ENCODE measurements at places on chromosomes 5 and 9. TPM values are rescaled to one million over a fixed set of nuclear protein-coding genes. Genes with fewer than 3 reads are reported as not detected.
A peak's percentile ranks its signal among the peaks of the same experiment; 100 is the strongest.

The SNX2 gene
- polyA plus RNA-seq, result 44.8 TPM

The CCDC180 gene
- polyA plus RNA-seq, result 0.12 TPM

The TTC23L gene
- polyA plus RNA-seq, result not detected

The TAF11L11 gene
- not detected for polyA plus RNA-seq

The FGF10 gene
- not detected for polyA plus RNA-seq

The MVB12B gene
- 1.2 TPM for polyA plus RNA-seq

The RNF20 gene
- polyA plus RNA-seq, result 21.6 TPM

- no peak for DNase-seq
These were observed 65.5 kb upstream of the BARHL1 start for GRCh38 chr9:132516911-132517310.

DNA sequence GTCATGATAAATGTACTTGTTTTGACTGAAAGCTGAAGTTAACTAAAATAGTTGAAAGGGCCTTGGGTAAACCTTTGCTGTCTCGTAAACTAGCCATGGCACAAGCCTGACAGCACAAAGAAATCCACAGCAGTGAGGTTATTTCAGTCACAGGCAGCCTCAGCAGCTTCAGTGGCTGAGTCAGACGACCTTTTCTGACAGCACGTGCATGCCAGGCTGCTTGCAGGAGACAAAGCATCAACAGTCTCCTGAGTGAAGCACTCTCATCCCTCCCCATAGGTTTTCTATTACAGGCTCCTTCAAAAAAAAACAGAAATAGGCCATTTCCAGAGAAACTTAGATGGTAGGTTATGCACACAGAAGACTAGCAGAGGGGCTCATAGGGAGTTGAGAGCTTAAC is 34.6 kb downstream of the OXCT1 start:
- no peak for DNase-seq

DNA sequence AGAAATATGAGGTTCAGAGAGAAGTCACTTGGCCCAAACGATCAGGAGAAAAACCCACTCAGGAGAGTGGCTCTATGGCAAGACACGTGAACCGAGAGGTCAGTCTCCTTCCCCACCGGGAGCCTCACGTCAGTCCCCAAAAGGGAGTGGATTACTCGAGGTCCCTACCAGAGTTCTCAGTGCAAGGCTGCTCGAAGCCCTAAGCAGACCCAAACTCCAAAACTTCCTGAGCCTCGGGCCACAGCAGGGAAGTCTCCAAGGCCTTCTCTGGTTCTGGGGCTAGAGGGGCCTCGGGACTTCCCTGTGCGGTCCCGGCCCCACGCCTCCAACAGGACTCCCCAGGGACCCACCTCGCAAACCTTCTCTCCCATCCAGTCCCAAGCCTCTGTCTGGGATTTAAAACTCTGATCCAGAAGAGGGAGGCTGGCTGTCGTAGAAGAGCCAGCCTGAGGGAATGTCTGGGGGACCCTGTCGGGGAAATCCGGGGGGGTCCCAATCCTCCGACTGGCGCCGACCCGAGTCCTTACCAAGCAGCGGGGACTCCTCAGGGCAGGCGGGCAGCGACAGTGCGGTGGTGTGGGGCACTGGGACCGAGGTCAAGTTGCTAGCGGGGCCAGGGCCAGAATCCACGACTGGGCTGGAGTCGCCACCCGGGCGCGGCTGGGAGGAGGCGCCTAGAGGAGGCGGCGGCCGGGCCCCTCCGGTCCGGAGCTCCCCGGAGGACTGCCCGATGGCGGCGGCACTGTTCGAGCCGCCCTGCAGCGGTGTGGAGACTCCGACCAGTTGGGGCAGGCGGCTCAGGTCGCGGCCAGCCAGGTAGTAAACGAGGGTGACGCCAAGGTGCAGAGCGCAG is 679 bp downstream of the B4GALT1 start:
- no peak for DNase-seq

DNA sequence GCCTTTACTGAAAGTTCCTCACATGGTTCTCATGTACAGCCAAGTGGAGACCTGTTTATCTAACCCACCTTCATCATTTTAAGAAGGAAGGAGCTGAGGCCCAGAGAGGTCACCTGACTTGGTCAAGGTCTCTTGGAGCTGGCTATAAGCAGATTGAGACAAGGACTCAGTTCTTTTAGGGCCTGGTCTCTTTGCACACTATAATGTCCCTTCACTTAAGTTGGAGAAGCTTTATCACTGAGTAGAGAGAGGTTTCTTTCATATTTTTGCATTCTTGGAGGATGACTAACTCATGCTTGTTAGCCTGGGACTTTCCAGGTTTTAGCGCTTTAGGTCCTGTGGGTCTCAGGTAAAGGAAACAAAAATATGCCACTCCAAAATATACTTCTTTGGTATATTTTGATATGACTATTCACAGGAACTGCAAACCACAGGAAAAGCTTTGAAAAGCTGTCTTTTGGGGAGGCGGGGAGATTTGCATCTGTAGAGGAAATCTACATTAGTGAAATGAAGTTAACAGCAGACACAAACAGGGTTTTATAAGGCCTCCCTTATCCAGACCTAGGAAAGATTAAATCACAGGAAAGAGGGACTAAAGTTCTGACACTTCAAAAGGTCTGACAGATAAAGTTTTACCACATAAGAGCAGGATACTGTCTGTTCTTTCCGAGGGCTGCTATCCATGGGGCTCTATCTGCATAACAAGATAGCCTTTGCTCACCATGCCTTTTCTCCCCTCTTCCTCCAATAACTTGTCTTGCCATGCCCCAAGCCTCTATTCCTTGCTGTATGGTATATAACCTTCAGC is 95.8 kb upstream of the ANKRD55 start:
- peak; percentile 63 for DNase-seq

DNA sequence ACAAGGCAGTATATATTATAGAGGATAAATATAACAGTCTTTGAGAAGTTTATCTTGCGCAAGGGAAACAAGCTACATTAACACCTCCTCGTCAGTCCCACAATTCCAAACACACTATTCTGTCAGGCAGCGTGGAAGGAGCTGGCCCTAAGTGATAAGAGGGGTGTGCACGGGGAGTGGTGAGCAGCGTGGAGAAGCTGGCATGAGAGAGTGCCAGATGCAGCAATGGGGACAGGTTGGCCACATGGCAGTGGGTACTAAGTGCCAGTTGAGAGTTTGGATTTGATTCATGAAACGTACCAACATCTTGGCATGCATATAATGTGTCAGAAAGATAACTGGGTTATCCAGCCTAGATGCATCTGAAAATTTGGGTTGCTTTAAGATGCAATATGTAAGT is 460.2 kb downstream of the ICE1 start:
- no peak for DNase-seq

DNA sequence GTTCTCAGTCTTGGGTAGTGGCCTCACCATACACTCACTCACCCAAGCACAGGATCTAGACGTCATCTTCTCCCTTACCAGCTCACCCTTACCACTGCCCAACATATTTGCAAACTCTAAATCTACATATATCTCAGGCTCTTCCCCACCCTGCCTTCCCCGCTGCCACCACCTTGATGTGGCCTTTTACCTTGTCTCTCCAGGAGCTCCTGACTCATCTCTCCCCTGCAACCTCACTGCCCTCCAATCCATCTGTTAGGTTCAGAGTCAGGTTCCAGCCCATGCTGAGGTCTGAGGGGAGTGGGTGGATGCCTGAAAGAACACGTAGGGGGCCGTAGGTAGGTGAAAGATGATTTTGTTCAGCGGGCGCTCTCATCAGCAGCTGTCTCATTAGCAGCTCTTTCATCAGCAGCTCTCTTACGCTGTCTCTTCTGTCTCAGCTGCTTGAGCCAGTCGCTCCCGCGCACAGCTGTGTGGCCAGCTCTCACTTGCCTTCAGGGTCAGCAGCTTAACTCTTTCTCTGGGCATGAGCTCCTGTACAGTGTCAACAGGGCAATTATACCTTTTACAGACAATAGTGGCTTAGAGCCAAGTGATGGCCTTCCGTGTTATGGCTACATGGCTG is 23.1 kb upstream of the CKMT2 start:
- DNase-seq, result no peak

- no peak for DNase-seq
These were observed 63.1 kb downstream of the RAB14 start for GRCh38 chr9:121138561-121138960.

GRCh38 chr5:25301836-25302235 is 657.1 kb upstream of the CDH10 start:
- no peak for DNase-seq

GRCh38 chr5:120139039-120139438 is 325.1 kb upstream of the PRR16 start:
- no peak for DNase-seq

DNA sequence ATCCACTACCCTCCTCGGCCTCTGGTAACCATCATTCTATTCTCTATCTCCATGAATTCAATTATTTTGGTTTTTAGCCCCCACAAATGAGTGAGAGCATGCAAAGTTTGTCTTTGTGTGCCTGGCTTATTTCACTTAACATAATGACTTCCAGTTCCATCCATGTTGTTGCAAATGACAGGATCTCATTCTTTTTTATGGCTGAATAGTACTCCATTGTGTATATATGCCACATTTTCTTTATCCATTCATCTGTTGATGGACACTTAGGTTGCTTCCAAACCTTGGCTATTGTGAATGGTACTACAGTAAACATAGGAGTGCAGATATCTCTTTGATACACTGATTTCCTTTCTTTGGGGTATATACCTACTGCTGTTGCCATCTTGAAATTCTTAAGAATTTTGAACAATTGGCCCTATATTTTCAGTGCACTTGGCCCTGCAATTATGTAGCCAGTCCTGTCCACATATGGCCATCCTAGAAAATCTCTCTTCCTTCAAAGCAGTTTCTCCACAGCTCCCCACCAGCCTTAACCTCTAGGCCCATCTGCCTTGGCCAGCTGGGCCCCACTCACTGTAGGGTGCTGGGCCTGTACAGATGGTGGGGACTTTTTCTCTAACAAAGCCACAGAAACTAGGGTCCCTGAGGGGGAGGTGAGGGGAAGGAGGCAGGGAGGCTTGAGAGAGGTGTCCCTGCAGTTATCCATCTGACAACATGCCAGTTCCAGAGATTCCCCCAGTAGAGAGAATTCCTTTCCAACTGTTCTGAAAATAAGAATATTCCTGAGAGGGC is 81.9 kb upstream of the LHFPL2 start:
- no peak for DNase-seq

DNA sequence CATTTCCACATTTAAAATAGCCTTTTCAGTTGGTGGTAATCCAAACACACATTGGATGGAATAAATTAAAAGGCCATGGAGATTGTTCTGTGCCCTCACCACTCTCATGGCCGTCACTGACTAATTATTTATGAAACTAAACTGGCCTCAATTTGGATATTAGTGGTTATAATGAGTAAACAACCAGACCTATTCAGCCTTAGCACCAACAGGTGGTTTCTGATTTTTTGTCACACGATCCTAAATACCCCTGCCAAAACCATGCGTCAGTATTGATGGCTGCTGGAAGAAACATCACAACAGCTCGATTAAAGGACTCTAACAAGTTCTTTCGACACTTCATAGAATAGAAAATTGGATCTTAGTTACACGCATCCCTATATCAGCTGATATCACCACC is 276.0 kb upstream of the DAP start:
- no peak for DNase-seq

DNA sequence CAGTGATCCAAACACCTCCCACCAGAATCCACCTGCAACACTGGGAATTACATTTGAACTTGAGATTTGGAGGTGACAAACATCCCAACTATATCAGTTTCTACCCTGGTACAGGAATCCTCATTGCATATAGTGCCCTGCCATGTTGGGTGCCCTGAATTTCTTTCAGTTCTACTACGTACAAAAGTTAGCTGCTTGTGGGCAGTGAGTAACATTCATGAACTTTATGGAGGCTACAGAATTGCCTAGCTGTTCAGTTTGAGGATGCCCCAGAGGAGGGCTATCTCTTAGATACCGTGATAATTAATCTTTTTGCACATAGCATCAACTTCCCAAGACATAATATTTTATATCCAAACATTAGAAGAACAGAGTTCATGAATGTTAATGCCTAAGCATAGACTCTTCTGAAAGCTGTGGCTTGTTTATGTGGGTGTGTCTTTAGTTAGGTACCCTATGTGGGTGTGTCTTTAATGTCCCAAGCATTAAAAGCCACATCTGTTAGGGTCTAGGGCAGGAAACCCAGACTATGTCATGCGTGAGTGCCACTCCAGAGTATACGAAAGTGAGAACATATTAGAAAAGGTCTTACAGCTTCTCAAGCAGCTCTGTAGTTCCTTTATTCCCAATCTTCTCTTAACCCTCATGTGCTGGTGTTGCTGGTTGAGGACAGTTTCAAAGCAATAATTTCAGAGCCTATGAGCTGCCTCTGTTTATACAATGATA is 47.0 kb upstream of the CHD1 start:
- DNase-seq, result no peak

DNA sequence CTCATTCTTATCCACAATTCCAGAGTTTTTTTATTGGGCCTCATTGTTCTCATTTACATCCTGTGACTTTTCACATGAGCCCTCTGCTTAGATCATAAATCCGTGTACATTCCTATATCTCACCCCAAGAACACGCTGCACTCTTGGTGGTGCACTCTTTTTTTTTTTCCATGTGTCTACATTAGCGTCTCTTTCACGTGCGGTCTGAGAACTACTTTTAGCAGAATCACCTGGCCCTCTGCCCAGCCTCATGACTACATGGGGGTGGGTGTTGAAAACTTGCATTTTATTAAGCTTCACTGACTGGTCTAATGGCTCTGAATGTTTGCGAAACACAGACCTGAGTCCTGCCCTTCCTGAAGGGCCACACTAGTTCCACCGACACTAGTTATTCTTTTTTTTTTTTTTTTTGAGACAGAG is 18.6 kb downstream of the C9orf57 start:
- DNase-seq, result peak; percentile 19

DNA sequence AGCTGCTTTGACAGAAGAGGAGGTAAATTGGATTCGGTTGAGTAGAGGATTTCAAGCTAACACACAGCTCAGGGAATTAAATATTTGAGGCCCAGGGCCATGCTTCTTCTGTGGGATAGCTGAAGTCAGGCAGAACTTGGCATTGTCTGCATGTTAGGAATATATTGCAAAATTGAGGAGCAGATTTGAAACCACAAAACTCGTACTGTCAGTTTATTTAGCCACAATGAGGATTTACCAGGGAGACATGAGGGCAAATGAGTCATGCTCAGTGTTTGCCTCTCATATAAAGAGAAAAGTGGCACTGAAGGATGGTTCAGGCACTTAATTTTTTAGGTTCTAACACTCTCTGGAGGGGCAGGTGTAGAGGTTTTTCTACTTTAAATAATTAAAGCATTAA is 83.0 kb upstream of the PRLR start:
- no peak for DNase-seq

DNA sequence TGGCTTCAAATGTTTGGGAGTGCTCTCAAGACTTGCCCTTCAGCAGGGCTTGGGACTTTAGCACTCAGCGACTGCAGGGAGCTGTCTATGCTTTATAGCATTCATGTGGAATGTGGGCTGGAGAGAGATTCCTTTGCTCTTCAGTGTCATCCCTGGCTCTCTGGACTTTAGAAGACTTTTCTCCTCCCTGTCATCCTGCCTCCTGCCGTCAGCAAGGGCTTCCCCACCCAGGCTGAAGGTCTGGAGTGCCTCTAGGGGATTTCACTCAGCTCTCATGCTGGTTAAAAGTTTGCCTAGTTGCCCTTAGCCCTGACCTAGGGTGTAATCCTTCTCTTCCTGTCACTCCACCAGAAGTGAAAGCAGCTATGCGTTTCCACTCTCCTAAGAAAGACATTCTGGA is 210.9 kb downstream of the FRMD3 start:
- DNase-seq, result no peak
